WTC11 (cell line): ENCODE measurements at places on chromosomes 2 and 18. TPM values are rescaled to one million over a fixed set of nuclear protein-coding genes. Genes with fewer than 3 reads are reported as not detected.
A peak's percentile ranks its signal among the peaks of the same experiment; 100 is the strongest.

GRCh38 chr18:74521068-74521725 lies 13.1 kb upstream of the CNDP1 start:
- H3K27ac ChIP-seq = no peak overlapping the region
- no peaks in the 10 kb centered on the region; the same call in 1 of the 2 replicates for H3K27me3 ChIP-seq
- 0 out of 2 replicates have a peak, but pooled peaks cover 2% of the 10 kb centered on the region for H3K4me1 ChIP-seq
- DNase-seq = no peak

DNA sequence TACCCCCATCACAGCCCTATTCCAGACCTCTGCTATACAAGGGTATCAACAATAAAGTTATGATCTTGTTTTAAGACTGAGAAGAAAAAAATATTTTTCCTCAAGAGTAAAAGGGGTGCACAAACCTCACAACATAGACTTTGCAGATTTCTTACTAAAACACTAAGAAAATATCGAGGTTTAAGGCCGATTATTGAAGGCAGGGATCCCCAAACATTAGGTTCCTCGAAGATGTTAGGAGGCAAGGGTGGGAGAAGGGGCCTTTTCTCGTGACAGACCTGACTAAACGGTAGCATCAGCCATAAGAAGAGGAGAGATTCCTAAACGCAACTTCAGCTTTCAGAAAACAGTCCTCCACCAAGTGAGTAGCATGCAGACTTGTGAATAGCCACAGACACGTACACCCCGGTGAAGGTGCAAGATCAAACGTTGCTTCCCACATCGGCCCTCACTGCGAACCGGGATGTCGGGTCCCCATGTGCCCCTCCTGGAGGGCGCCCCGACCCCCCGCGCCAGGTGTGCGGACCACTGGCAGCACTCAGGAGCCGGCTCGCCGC lies 678 bp downstream of the PIAS2 start:
- no peaks in the 10 kb centered on the region; the same call in 1 of the 2 replicates for H3K36me3 ChIP-seq
- no peak for DNase-seq
- H3K27me3 ChIP-seq = no peaks in the 10 kb centered on the region
- H3K27ac ChIP-seq = peak overlapping the region; percentile 88
- H3K4me1 ChIP-seq = peaks cover 68% of the 10 kb centered on the region

DNA sequence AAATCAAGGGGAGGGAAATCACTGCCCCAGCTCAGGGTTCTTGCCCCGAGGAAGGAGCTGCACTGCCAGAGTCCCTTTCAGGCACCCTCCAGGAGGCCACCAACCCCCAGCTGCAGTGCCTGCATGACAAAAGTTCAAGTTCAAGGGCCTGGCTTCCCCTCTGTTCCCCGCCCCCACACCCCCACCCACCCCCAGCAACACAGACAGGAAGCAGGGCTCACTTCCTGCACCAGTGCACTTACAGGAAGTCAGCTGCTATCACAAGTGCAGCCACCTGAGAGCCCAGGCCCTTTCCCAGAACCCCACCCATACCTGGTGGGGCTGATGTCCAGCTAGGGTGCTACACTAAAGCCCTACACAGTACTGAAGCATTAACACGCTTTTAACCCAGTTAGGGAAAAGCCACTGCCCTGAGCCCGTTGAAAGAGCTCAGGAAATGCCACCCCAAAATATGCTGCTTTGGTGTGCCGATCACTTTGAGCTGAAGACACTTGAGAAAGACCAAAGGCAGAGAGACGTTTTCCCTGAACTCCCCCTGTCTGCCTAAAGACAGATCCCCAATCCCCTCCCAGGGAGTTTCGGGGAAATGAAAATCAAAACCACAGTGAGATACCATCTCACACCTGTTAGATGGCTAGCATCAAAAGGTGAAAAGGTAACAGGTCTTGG lies 109.9 kb upstream of the CAB39 start:
- H3K27ac ChIP-seq = no peak overlapping the region
- no peaks in the 10 kb centered on the region for H3K27me3 ChIP-seq
- peaks cover 4% of the 10 kb centered on the region for H3K36me3 ChIP-seq
- DNase-seq = no peak
- peaks cover 5% of the 10 kb centered on the region for H3K4me1 ChIP-seq

DNA sequence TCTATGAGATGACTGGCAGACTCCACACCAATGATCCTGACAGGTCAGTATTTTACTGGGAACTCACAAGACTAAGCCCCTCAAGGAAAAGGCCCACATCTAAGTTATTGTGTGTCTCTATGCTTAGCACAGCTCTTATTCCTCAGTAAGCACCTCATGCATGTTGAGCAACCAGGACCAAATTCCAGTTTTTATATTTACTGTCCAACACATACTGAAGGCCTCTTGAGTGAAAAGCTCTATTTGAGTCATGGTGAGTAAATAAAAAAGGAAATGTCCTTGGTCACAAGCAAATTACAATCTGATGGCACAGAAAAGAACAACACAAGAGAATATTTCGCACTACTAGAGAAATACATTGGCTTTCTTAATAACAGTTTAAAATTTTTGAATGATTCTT lies 87.9 kb upstream of the ETAA1 start:
- no peak overlapping the region for H3K4me3 ChIP-seq
- no peaks in the 10 kb centered on the region for H3K4me1 ChIP-seq
- no peaks in the 10 kb centered on the region for H3K27me3 ChIP-seq
- H3K27ac ChIP-seq = no peak overlapping the region
- H3K36me3 ChIP-seq = no peaks in the 10 kb centered on the region

GRCh38 chr18:34926683-34927082 lies 114.5 kb upstream of the MAPRE2 start:
- H3K4me1 ChIP-seq = peaks cover 6% of the 10 kb centered on the region
- H3K27ac ChIP-seq = no peak overlapping the region
- no peaks in the 10 kb centered on the region for H3K27me3 ChIP-seq
- no peak overlapping the region for H3K4me3 ChIP-seq

GRCh38 chr2:128026448-128027277 lies 1.2 kb downstream of the SAP130 start:
- H3K4me3 ChIP-seq = peak overlapping the region; percentile 91
- H3K4me1 ChIP-seq = peaks cover 11% of the 10 kb centered on the region
- H3K36me3 ChIP-seq = 0 out of 2 replicates have a peak, but pooled peaks cover 11% of the 10 kb centered on the region
- H3K27ac ChIP-seq = peak overlapping the region; percentile 78

GRCh38 chr2:191202881-191203397 lies 42.3 kb upstream of the MYO1B start:
- no peaks in the 10 kb centered on the region for H3K36me3 ChIP-seq
- H3K27ac ChIP-seq = no peak overlapping the region
- no peaks in the 10 kb centered on the region for H3K27me3 ChIP-seq
- DNase-seq = no peak
- no peak overlapping the region for H3K4me3 ChIP-seq
- peaks cover 9% of the 10 kb centered on the region for H3K4me1 ChIP-seq

GRCh38 chr2:74223941-74224770 lies 25.7 kb downstream of the MTHFD2 start:
- DNase-seq = no peak
- peaks cover 9% of the 10 kb centered on the region for H3K36me3 ChIP-seq
- H3K27ac ChIP-seq = no peak overlapping the region
- H3K4me1 ChIP-seq = peaks cover 16% of the 10 kb centered on the region

DNA sequence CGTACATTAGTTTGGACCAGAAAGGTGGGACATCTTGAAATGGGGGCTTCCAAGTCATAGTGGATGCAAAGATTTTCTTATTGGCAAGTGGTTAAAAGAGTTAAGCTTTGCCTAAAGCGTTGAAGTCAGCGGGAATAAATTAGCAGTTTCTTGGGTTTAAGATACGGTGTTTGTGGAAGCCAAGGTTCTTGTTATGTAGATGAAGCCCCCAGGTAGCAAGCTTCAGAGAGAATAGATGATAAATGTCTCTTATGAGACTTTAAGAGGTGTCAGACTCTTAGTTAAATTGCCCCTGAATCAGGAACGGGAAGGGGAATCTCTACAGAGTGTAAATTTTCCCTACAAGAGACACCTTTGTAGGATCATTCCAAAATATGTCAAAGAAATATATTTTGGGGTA lies 10.9 kb upstream of the GLS start:
- H3K4me3 ChIP-seq = no peak overlapping the region
- no peak for DNase-seq
- H3K4me1 ChIP-seq = peaks cover 33% of the 10 kb centered on the region
- H3K27me3 ChIP-seq = peaks cover 9% of the 10 kb centered on the region; the same call in 1 of the 2 replicates
- H3K27ac ChIP-seq = 0 out of 2 replicates have a peak overlapping the region, but pooled peaks have one; percentile 36

- no peak for DNase-seq
- H3K4me1 ChIP-seq = peaks cover 54% of the 10 kb centered on the region
- no peak overlapping the region for H3K27ac ChIP-seq
- H3K36me3 ChIP-seq = no peaks in the 10 kb centered on the region
- H3K4me3 ChIP-seq = no peak overlapping the region
These were observed 83.6 kb downstream of the CELF4 start for GRCh38 chr18:37482002-37482401.

DNA sequence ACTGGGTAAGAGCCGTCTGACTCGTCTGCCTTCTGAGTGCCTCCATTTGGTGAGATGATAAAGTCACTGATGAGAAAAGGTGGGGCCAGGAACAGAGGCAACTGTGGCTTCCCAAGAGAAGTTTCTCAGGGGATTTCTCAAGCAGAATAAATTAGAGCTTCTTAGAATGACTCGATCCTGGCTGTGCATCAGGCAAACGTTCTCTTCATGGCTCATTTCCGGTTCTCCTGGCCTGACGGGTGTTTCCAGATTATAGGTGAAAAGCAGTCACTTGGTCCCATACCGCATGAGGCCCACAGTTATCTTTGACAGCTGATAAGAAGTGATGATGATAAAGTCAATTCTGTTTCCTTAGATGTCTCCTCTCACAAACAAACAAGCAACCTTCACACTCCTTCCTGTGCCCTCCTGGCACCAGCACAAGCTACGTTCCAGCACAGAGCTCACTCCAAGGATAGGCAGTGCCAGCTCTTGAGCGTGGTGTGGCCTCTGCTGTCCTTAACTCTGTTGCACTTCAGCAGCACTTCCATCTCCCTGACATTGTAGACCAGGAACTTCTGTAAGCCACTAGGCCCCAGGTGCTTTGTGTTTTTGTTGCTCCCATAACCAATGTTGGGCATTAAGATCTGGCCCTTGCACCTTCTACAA lies 37.8 kb upstream of the KCNF1 start:
- H3K4me3 ChIP-seq = no peak overlapping the region
- no peaks in the 10 kb centered on the region for H3K27me3 ChIP-seq
- H3K36me3 ChIP-seq = peaks cover 8% of the 10 kb centered on the region
- no peak for DNase-seq
- H3K4me1 ChIP-seq = peaks cover 12% of the 10 kb centered on the region

- no peak overlapping the region for H3K27ac ChIP-seq
- no peaks in the 10 kb centered on the region for H3K27me3 ChIP-seq
- H3K4me3 ChIP-seq = no peak overlapping the region
- peaks cover 3% of the 10 kb centered on the region; the same call in 1 of the 2 replicates for H3K4me1 ChIP-seq
These were observed 52.5 kb upstream of the GPR17 start for GRCh38 chr2:127593228-127594115.

- no peak overlapping the region for H3K27ac ChIP-seq
- H3K4me1 ChIP-seq = peaks cover 10% of the 10 kb centered on the region
- H3K36me3 ChIP-seq = no peaks in the 10 kb centered on the region
- no peaks in the 10 kb centered on the region for H3K27me3 ChIP-seq
- no peak for DNase-seq
These were observed 79.7 kb upstream of the TTC39C start for GRCh38 chr18:23934863-23935262.

DNA sequence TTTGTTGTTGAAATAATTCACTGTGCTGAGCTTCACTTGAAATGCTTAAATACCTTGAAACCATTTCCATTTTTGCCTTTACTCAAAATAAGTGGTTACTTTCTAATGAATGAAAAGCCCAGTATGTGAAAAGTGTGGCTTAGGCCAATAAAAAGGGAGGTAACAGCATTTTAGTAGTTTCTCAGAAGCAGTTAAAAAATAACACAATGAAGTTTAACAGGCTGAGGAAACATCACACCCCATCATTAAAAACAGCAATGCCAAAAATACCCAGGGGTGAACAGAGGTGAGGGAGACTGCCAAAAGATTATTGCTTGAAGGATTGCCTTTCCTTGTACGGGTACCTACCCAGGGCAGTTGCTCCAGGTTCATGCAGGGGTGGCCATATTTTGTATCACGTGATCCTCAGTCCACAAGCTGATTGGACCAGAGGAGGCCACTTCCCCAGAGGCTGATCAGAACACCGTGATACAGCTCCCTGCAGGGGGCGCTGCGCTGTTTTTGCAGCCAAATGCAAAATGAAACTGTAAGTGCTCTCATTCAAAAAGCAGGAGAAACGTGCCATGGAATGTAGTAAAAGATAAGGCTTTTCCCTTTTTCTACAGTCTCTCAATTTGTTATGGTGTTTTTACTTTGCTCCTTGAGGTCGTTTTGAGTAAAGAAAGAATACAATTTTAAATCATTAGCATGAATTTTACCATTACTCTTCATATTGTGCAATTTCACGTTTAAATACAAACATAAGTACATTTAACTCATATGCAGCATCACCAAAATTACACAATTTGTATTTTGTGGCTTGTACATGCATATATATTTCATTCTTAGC lies 70.2 kb upstream of the SH3BP4 start:
- H3K4me3 ChIP-seq = no peak overlapping the region
- peak overlapping the region; percentile 27; the same call in 1 of the 2 replicates for H3K27ac ChIP-seq
- H3K27me3 ChIP-seq = no peaks in the 10 kb centered on the region; the same call in 1 of the 2 replicates
- peak; percentile 89 for DNase-seq
- peaks cover 13% of the 10 kb centered on the region for H3K36me3 ChIP-seq

GRCh38 chr2:215811409-215812345 lies 201.7 kb downstream of the MREG start:
- no peaks in the 10 kb centered on the region for H3K36me3 ChIP-seq
- H3K4me1 ChIP-seq = peaks cover 19% of the 10 kb centered on the region
- H3K27me3 ChIP-seq = no peaks in the 10 kb centered on the region
- DNase-seq = no peak
- no peak overlapping the region for H3K27ac ChIP-seq

DNA sequence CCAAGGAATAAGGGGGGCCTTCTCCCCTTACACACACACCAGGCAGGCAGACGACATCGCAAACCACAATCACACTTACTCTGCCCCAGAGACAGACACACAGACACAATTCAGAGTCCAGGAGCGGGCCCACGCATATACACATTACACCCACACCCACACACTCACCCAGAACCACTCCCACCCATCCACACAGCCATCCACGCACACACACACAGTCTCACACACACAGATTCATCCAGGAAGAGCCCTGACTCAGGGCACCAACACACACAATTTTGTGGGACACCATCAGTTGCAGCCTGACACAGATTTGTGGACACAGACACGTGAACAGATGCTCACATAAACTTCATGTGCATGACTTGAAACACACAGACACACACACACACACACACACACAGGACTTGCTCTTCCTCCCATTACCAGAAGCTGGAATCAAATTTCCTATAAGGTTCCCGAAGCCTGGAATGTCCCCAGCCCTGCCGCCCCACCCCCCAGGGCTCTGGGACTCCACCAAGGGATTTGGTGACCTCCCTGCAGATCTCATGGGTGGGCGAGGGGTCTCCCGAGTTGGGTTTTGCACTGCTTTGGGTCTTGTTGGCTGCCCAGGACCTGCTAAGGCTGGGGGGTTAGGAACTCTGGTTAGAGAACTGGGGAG lies 23.5 kb downstream of the TNS1 start:
- H3K36me3 ChIP-seq = peaks cover 5% of the 10 kb centered on the region; the same call in 1 of the 2 replicates
- no peak overlapping the region; the same call in none of the 2 replicates for H3K4me3 ChIP-seq
- H3K27me3 ChIP-seq = peaks cover 9% of the 10 kb centered on the region
- H3K27ac ChIP-seq = no peak overlapping the region; the same call in 1 of the 2 replicates

SOWAHC gene
- total RNA-seq = 14.2 to 18.6 TPM (median 14.5 TPM) in 3 replicates

CFLAR gene
- 18.2 to 21.5 TPM (median 19.9 TPM) in 3 replicates for total RNA-seq

RAB17 gene
- 134 to 140 TPM (median 137 TPM) in 3 replicates for total RNA-seq

GGCX gene
- total RNA-seq = 40.9 to 42.9 TPM (median 41.4 TPM) in 3 replicates

SAG gene
- total RNA-seq = 0.14 TPM in 1 of 3 replicates, not detected in the others

ZDBF2 gene
- total RNA-seq = 15.6 to 16.1 TPM (median 16.0 TPM) in 3 replicates
